Activated naive CD4-positive, alpha-beta T cell treated with anti-CD3 and anti-CD28 coated beads, Interleukin-2, amount 50 U/mL, for 72 hours (primary cell): ENCODE measurements at places on chromosomes 12 and 14. TPM values are rescaled to one million over a fixed set of nuclear protein-coding genes. Genes with fewer than 3 reads are reported as not detected.

The P2RX2 gene
- total RNA-seq, result not detected

The ENO2 gene
- 264 TPM for total RNA-seq

The ASPG gene
- total RNA-seq, result not detected

The KRT75 gene
- total RNA-seq, result not detected

The MIP gene
- not detected for total RNA-seq

The GPRC5D gene
- total RNA-seq, result not detected

The FGF6 gene
- not detected for total RNA-seq

The IL31 gene
- 0.87 TPM for total RNA-seq

The NUP107 gene
- total RNA-seq, result 156 TPM

The LRRK2 gene
- total RNA-seq, result not detected

The SLC6A12 gene
- not detected for total RNA-seq

The PPP1R36 gene
- not detected for total RNA-seq

The MMP19 gene
- not detected for total RNA-seq
